ENCODE measurements at places on chromosomes 3 and 15.

DNA sequence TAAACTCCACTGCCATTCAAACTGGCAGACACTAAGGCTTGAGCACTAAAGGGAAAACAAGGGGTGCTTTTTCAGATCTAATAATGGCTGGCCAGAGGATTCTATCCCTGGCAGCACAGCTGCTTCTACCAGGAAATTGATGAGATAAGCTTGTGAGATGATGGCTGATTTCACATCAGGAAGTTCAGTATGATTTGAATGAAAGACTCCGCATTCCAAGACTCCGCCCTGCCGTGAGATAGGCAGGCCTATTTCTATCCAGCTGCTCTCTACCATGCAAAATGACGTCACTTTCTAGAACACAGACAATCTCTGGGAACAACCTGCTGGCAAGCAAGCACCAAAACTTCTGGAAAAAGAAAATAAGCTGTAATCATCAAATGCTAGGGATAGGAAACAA, 171.8 kb downstream of the WDR76 start:
- DNase-seq, result no peak

- no peak for DNase-seq
Measured at GRCh38 chr15:100942656-100943425, 23.7 kb downstream of the LRRK1 start.

GRCh38 chr3:14312375-14312774, 90.0 kb upstream of the SLC6A6 start:
- DNase-seq, result no peak

GRCh38 chr3:35677797-35678196, 38.5 kb downstream of the ARPP21 start:
- no peak for DNase-seq

- no peak for DNase-seq
Measured at GRCh38 chr3:64490180-64490724, 197.5 kb downstream of the ADAMTS9 start.

GRCh38 chr3:150673966-150674365, 29.8 kb downstream of the ERICH6 start:
- DNase-seq, result no peak

- no peak for DNase-seq
Measured at GRCh38 chr3:144865948-144866347, 894.3 kb downstream of the DIPK2A start.

DNA sequence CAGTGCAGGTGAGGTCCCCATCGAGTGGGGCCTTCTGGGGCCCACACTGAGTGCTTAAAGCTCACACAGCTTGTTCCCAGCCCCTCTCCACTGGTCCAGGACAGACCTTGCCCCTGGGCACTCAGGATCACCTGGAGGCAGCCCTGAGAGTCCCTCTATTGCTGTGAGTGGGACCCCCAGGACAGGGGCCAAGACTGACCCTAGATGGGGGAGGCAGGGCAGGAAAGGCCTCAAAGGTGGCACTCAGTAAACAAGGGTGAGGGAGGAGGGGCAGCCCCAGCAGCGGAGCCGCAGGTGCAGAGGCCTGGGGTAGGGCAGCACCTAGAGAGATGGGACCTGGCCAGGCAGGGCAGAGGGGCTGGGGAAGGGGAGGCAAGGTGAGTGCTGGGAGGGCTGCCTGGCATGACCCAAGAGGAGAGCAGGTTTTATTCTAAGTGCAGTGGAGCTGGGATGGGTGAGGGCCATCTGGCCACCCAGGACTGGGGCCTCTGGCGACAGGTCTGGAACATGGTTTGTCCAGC, 27.9 kb downstream of the CFAP100 start:
- no peak for DNase-seq

DNA sequence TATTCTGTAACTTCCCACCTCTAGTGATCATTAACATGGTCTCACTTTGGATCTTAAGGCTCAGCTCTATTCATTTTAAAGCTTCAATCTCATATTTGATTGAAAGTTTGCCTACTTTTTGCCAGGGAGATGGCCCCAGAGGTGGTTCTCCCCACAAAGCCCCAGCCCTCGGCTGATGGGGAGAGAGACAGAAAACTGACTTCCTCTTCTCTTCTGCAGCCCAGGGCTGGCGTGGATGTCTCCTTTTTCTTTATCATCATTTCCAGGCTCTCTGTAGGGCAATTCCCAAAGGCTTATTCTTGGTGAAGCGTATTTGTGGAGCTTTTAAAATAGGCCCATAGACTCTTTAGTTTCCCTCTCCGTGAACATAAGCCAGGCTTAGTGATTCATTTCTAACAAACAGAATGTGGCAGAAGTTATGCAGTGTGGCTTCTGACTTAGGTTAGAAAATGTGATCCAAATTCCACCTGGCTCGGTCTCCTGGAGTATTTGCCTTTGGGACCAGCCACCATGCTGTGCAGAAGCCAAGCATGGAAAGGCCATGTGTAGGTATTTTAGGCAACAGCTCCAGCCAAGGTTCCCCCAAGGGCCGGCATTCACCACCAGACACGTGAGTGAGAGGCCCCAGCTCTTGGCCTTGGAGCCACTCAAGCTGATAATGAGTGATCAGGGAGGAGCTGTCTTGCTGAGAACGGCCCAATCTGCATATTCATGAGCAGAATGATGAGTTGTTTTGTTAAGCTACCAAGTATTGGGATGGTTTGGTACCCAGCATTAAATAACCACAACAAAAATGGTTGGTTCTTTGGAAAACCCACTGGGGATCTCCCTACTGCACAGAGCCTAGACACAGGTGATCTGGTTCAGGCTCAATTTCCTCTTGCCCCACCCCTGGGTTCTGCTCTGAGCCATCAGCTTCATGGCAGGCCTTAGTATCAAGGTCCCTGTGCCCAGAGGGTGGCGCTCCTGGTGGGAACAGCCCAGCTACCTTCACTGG, 353.2 kb upstream of the PROK2 start:
- DNase-seq, result no peak

DNA sequence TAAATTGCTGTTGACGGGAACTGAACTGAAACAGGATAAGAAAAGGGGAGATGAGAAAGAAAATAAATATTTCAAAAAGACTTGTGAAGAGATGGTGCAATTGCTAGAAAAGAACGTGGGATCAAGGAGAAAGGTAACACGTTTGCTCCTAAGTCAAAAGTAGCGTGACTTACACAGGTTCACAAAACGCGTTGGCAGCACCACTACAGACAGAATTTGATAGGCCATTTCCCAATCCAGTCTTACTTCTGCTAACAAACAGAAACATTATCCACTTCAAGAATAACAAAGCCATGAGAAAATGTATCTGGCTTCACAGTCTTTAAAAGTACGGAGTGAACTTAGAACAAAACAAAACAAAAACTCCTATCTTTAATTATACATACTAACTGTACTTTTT, 75.5 kb downstream of the DPH6 start:
- no peak for DNase-seq

GRCh38 chr3:10350324-10350985, 29.5 kb upstream of the SEC13 start:
- peak; percentile 53 for DNase-seq

GRCh38 chr3:14141602-14142341, 16.9 kb downstream of the TMEM43 start:
- DNase-seq, result no peak

DNA sequence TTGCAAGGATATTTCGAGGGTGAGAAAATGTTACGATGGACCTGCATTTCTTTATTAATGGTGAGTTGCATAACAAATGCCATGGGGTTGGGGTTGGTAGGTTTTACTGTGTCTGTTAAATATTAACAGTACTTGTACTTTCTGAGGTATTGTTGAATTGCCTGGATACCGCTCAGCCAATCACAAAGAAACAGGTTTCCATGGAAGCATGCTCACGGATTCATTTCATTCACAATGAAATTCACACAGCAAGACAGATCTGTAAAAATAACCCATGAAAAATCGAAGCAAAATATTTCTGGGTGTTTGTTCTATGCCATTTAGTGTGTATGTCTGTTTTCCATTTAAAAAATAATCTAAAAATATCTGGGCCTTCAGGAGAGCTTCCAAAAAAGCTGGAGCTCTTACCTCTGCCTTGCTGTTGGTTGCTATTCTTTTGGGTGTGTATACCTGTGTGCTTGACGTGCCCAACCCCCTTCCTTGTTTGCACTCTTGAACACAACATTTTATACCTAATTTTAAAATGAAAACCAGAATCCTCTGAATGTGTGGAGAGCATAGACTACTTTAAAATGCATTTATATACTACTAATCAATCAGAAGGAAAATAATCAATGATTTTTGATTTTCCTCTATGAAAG, 479.8 kb upstream of the TBL1XR1 start:
- no peak for DNase-seq

- DNase-seq, result no peak
Measured at GRCh38 chr3:18723206-18723810, 298.2 kb upstream of the SATB1 start.

DNA sequence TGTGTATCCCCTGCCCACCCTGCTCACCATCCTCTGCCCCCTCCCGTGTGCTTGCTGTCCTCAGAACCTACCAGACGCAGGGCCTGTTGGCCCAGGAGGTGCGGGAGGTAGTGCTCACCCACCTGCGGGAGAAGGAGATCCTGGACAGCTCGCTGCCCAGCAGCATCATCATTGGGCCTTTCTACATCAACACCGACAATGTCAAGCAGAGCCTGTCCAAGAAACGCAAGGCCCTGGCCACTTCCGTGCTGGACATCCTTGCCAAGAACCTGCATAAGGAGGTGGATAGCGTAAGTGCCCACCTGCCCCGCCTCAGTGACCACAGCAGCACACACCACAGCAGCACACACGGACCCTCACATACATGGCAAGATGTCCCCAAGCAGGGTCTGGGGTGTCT, 33.0 kb downstream of the DNAH1 start:
- peak; percentile 24 for DNase-seq

DNA sequence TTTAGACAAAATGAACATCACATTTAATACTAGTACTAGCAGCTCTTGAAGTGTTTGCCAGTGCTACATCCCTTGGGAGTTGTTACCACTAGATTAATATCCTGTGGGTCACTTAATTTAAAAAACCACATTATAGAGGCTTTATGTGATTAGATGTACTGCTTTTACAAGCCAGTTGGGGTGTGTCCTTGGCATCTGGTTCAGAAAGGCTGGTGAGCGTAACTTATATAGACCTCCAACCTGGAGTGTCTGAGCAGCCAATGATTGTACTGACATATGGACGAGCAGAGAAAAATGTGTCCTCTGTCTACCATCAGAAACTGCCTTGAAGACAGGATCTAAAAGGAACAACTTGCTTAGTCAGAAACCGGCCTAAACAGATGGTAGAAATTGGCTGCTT, 306.2 kb upstream of the ATP11B start:
- no peak for DNase-seq

DNA sequence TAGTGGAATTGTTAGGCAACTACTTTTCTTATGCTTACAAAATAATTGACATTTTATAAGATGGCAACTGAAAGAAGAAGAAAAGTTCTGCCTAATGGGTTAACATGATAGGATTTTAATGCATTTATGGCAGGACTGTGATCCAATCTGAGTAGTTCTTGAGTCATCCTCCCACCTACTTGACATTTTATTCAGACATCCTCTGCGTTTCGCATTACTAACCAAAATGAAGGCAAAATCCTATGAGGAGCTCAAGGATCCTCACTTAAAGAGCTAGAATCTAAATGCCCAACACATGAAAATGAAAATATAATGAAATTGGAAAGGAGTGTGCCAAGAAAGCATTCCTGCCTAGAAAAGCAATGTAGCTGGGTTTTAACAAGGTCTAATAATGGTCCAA, 581.1 kb upstream of the SEMA6D start:
- DNase-seq, result no peak

DNA sequence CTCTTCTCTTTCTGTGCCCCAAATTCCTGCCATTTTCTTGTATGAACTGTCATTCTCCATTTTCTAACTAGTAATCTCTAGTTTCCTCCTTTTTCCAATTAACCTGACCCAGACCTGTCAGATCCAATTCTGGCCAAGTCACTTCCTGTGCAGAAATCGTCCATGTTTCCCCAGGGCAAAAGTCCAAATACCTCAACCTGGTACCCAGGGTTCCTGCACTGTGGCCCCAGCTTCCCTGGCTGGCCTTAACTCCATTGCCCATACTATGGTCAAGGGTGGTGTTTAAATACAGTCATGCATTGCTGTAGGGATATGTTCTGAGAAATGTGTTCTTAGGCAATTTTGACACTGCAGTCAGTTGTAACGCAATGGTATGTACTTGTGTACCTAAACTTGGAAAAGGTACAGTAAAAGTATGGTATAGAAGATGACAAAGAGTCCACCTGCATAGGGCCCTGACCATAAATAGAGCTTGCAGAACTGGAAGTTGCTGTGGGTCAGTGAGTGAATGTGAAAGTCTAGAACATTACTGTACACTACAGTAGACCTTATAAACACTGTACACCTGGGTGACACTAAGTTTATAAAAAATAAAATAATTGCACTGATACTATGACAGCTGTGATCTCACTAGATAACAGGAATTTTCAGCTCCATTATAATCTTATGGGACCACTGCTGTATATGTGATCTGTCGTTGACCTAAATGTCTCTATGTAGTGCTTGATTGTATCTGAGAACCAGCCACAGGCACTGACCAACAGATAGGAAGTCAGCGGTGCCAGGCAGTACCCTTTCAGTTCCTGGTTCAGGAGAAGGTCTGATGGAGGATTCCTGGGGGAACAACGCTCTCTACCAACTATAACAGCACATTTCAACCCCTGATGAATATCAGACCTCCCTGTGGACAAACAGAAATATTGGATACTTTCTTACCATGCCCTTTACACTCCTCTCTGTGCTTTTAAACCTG, 336.1 kb upstream of the PROK2 start:
- DNase-seq, result no peak

- no peak for DNase-seq
Measured at GRCh38 chr3:166810741-166811445, 569.2 kb downstream of the ZBBX start.

GRCh38 chr15:57916695-57917094, 148.8 kb downstream of the ALDH1A2 start:
- DNase-seq, result no peak

DNA sequence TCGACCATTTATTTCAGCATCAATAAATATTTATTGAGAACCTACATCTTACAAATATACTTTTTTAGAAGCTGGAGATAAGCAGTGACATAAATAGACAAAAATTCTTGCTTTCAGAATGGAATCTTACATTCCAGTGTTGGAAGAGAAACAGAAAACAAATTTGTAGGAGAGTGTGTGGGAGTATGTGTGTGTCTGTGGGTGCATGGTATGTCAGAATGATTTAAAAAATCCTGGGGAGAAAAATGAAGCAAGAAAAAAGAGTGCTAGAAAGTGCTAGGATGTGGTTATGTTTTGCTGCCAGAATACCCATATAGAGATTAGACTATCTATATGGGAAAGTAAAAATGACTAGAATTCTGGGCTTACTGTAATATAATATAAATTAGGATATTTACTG, 561.7 kb upstream of the SGO1 start:
- DNase-seq, result no peak

DNA sequence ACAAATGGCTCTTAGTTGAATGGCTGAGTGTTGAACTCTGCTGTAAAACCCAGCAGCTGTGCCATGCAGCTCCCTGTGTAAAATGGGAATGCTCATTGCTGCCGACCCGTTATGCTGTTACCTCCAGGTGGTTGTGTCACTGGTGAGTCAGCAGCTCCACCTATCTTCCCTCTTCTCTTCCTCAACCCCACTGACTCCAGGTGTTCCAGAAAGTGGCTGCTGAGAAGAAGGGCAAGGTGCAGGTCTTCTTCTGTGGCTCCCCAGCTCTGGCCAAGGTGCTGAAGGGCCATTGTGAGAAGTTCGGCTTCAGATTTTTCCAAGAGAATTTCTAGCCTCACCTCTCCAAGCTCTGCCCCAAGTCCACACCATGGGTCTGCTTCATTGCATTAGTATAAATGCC, 41.9 kb downstream of the NOX5 start:
- DNase-seq, result no peak
